ENCODE measurements at places on chromosomes 12 and 14.

DNA sequence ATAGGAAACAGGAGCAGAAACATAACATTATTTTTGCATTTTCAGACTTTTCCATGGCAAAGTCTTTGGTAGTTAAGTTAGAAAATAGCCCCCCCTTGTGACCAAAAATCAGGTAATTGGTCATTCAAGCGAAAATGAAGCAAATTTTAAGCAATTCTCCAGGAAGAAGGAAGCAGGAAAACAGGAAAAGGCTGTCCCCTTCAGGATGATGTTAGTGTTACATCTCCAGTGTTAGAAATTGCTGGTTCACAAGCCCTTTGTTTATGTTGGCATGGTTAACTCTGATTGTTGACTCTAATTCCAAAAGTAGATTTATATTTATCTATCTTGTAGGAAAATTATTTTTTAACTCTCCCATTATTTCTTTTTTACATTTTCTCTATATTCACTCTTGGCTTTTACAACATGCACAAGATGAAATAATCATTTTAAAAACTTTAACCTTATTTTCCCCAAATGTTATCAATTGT, 18.8 kb upstream of the GAS2L3 start:
- no peak for DNase-seq

GRCh38 chr12:51335931-51336330, 10.5 kb downstream of the CELA1 start:
- DNase-seq = no peak

DNA sequence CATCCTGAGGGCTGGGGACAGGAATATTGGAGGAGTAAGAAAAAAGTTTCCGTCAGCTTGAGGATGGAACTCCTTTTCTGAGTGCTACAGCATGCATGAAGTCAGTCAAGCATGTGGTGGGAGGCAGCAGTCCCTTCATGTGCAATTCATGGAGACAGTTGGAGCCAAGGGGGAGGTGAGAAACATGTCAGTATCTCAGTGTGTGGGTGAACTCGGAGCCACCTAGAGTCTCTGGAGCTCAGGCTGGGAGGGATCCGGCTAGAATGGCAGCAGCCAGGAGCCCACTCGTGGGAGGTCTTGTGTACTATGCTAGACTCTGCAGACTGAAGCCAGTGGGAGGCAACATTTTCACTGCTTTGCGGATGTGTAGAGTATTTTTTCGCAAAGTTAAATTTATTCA, 60.3 kb downstream of the AVPR1A start:
- DNase-seq = no peak

- DNase-seq = no peak
These were observed 326.5 kb downstream of the FLRT2 start for GRCh38 chr14:85856430-85856829.

DNA sequence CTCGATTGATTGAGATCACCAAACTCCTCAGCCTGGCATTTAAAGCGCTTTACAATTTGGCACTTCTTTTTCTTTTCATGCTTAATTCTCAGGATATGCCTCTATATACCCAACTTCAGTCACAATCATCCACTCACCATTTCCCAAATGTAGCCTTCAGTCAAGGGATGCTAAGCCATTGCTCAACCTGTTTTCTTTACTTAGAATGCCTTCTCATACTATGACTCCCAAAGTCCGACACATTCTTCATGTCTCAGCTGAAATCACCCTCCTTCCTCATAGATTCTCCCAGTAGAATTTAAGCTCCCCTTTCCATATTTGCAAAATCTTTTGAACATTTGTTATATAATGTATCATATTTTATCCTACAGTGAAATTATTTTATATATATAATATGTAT, 467.0 kb downstream of the LRIG3 start:
- DNase-seq = no peak

GRCh38 chr12:94171595-94171930, 23.2 kb downstream of the PLXNC1 start:
- DNase-seq = no peak

- no peak for DNase-seq
These were observed 281.2 kb downstream of the PAWR start for GRCh38 chr12:79409562-79409961.
